ENCODE measurements at places on chromosomes 1 and 21.

DNA sequence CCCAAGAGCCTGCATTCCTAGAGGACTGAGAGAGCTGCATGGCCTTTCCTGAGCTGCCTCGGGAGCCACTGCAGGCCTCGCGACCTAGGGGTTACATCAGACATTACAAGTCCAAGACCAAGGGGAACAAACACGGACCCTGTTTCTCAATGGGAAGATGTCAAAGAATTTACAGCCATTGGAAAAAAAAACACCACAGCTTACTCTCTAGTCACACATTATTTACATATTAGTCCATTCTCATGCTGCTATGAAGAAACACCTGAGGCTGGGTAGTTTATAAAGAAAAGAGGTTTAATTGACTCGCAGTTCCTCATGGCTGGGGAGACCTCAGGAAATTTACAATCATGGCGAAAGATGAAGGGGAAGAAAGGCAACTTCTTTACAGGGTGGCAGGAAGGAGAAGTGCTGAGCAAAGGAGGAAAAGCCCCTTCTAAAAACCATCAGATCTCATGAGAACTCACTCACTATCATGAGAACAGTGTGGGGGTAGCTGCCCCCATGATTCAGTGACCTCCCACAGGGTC is 8.4 kb upstream of the PRMT2 start:
- no peak for DNase-seq

GRCh38 chr1:201898992-201899391 is 10.3 kb downstream of the SHISA4 start:
- no peak for DNase-seq

GRCh38 chr1:33130297-33130696 is 49.3 kb downstream of the AZIN2 start:
- peak; percentile 30 for DNase-seq

GRCh38 chr1:5971471-5972197 is 20.6 kb downstream of the NPHP4 start:
- no peak for DNase-seq

DNA sequence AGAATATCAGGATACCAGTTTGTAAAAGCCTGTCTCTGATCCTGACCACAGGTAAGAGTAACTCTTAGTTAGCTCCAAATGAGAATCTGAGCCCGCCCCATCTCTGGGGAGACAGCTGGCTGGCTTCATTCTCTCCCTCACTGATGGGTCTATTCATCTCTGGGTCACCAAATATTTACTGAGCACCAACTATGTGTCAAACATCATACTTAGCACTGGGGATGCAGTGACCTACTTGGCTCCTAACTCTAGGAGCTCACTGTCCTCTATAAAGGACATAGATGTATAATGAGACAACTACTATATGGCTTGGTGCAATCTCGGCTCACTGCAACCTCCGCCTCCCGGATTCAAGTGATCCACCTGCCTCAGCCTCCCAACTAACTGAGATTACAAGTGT is 29.8 kb upstream of the BCL10 start:
- DNase-seq: no peak

- DNase-seq: no peak
Observed at GRCh38 chr1:107140703-107141490, at the start of gene NTNG1. NTNG1 (plus strand) TSS chr1:107141039.

- no peak for DNase-seq
Observed at GRCh38 chr1:8325771-8326170, 7.9 kb downstream of the SLC45A1 start.

GRCh38 chr1:67332653-67333529 is 25.2 kb downstream of the IL12RB2 start:
- DNase-seq: no peak

- peak; percentile 20 for DNase-seq
Observed at GRCh38 chr21:28543975-28544374, 448.7 kb downstream of the LTN1 start.

DNA sequence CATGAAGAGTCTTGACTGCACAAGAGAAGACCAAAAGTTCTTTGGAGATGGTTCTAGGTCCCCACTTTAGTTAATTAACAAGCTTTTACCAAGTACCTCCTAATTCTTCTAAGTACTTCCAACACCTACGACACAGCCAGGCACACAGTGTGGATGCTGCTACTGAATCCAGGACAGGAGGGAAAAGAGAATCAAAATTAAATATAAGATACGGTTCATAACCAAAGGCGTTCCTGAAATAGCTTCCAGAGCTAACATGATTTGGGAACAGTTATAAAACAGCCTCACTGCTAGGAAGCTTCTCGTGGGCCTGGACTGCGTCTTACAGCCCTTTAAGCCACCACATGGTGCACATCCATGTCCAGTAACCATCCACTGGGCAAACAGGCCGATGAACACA is 75.0 kb downstream of the CD34 start:
- no peak for DNase-seq

DNA sequence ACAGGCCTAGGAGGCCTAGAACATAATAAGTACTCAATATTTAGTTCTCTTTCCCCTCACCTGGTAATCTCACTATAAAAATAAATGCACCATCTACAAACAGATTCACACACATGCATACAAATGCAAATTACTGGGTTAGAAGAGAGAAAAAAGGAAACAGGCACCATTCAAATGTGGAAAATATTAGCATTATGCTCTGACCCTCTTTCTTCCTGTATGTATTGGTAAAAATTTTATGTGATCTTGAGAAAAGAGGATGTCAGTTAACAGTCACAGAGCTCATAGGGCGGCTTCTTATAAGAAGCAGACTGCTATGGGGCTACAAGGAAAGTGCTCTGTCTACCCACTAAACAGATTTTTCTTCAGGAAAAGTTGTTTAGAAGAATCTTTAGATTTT is 565.4 kb downstream of the LMO4 start:
- DNase-seq: no peak

DNA sequence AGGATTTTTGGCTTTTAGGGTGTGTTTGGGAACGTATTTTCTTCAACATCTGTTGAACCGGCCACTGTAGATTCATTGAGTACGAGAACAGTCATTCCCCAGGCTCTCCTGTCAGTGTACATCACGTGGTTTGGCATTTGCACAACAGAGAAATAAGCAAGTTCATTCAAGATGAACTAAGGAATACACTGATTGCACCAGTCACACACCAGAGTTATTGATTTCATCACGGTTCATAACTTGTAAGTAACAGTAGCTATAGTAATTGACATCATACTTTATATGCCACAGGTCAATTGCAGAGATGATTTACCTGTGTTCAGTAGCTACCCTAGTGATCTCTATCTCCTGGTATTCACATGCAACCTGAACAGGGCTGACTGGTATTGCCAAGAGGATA is 90.7 kb upstream of the ETS2 start:
- no peak for DNase-seq

- no peak for DNase-seq
Observed at GRCh38 chr1:104073463-104073902, 323.8 kb downstream of the AMY1C start.

DNA sequence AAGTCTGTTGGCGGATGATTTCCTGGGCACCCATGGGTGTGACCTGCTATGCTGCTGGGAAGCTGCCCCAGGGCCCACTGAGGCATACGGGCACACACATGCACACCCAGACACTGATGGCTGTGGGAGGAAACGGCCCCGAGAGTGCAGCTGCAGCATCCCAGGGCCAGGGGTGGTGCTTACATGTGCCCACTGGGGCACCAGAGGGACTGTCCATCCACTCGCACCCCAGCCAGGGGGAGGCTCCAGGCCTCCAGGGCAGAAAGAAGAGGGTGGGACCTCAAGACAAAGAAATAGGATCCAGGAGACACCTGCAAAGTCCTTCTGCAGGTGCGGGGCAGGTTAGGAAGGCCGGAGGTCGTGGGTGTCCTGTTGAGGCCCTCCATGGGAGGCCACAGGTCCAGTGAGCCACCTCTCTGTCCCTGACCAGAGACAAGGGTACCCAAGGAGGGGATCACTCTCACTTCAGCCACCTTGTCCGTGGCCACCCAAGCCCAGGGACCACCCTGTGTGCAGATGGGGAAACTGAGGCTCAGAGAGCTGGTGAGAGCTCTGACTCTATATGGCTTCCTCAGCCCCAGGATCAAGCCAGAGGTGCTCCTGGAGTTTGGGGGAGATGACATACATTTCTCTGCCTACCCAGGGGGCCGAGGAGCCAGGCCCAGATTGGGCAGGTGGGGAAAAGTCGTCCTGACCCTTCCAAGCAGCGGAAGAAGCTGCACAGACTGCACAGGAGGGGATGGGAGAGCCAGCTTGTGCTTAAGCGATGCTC is 57.1 kb downstream of the WNT9A start:
- no peak for DNase-seq

GRCh38 chr1:67290236-67290635 is 17.4 kb upstream of the IL12RB2 start:
- DNase-seq: no peak

DNA sequence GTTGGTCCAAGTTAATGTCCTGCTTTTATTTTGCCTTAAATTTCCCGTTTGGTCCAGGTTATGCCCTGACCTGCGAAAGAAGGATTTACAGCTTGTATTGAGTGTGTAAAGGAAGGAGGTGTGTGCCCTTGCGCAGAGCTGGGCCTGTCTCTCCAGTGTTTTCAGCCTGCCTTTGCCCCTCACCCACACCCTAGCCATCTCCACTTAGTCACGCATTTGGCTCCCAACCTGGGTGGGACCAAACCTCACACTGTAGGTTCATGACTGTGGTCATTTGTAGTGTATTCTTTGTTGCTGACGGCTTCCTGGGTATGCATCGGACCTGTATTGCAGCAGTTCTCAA is 572 bp upstream of the SRSF10 start:
- peak; percentile 77 for DNase-seq

DNA sequence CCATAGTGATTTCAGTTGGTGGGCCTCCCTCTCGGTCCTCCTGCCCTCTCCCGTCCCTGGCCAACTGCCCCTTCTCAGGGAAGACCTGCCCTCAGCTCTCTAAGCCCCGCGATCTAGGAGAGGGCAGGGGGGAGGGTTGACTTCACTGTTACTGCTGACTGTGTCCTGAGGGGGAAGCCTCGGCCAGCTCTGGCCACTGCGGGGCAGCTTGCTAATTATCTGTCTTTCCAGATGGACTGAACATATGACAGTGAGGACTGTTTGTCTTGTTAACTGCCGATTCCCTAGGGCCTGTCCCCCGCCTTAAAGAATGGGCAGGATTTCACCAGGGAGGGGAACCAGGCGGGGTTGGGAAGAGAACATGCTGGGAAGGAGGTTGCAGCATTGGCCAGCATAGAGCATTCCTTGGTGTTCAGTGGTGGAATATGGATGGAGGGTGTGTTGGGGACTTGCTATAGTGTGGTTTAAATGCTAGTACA is 22.9 kb downstream of the NIPAL3 start:
- no peak for DNase-seq

- no peak for DNase-seq
Observed at GRCh38 chr1:95451904-95452303, 217.9 kb downstream of the RWDD3 start.

GRCh38 chr1:65756616-65757015 is 36.1 kb upstream of the PDE4B start:
- no peak for DNase-seq

- DNase-seq: peak; percentile 66
Observed at GRCh38 chr1:213244664-213245091, 193.6 kb downstream of the RPS6KC1 start.

DNA sequence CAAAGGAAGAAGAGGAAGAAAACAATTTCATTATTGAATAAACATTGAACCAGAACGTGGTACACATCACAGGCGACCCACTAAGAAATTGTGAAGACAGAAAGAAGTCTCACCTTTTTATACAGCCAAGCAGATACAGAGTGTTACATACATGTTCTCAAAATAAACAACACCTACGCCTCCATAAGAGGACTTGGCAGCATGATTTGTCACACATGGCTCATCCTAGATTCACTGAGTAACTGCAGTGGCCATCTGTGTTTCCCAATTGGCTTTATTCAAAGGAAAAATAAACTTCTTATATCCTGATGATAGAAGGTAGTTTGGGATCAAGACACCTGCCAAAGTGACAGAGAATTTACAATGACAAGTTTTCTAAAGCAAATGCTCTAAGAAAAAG is 7.6 kb upstream of the KRTAP19-8 start:
- DNase-seq: no peak

DNA sequence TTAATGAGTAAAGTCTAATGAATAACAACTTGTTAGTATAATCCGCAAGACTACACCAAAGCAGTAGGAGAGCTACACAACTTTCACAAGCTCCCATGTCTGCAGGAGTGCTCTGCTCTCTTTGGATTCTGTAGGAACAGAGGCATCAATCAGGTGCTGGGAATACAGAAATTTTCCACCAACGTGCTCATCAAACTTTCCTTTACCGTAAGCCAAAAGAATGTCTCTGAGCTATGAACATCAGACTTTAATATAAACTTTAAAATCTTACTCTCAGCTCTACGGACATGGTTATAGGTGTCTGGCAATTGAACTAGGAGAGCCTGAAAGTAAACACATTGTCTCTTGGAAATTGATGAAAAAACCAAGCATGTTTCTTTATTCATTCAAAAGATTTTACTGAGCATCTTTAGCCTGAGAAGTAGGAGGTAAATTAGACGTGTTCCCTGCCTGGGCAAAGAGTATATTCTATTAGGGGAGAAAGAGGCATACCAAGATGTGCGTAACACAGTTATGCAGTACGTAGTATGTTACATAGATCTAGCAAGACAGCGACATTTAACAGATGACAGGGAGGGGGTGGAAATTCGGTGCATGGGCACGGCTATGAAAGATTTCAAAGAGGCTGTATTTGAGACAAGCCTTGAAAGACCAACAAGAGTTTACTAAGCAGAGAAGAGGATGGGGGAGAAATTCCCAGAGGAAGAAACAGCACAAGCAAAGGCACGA is 85.2 kb downstream of the TM2D1 start:
- DNase-seq: no peak

DNA sequence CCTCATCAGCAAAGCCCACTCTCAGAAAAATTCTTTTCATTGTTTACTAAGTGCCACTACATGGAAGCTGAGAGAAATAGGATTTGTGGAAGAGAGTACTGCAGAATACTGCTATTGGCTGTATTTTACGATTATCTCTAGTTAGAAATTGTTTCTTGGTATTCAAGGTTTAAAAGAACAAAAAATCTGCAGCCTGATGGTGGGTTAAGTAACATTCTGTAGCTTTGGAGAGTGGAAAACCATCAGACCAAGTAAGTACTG is 27.3 kb downstream of the PTTG1IP start:
- DNase-seq: no peak

DNA sequence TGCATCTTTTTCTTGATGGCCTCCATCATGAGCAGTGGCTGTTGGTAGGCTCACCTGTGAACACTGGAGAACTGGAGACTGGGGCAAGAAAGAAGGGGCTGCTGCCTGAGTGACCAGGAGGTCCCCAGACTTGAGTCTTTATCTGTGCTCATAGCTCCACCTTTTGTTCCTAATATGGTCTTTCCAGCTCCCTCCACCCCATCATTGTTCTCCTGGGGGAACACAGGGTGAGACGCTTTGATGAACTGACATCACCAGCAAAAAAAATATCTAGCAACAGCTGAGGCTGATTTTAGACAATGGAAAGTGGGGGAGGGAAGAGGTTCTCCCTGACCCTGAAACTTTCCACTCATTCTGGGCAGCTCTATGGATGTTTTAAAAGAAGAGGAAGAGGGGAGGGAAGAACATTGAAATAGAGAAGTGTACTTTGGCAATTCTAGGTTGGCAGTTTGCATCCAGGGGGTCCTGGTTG is at the start of gene TPM3:
TPM3 (minus strand) TSS at position 111 of the 472 bp plus-strand sequence; CDS start at position 29, 82 bp downstream.
- DNase-seq: no peak

GRCh38 chr1:153547560-153548551 is 1.2 kb downstream of the S100A3 start:
- peak; percentile 91 for DNase-seq

Data from hematopoietic multipotent progenitor cell treated with erythropoietin and hydrocortisone succinate and interleukin-3 and kit ligand, for 8 days (in vitro differentiated cells).